Left kidney (tissue), 8 donors: ENCODE measurements at places on chromosomes 3 and 15.

DNA sequence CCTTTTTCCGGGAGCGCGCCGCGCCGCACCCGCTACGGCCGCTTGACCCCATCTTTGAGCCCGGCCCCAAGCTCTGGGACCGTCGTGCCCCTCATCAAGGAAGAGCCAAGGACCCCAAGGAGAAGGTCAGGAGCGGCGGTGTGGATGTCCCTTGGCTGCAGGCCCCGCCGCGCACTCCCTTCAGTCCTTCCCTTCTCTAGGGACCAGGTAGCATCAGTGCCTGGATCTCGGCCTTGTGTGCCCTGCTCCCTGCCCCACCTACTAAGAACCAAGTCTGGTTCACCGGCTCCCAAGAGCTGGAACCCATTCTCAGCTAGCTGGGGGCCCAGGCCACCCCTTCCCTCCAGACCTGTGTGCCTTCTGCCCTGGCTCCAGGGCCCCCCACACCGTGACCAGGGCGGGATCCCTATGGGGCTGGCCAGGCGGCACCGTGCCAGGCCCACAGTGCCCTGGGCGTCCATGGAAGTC lies 69.3 kb upstream of the CGNL1 start:
- no peak for DNase-seq

DNA sequence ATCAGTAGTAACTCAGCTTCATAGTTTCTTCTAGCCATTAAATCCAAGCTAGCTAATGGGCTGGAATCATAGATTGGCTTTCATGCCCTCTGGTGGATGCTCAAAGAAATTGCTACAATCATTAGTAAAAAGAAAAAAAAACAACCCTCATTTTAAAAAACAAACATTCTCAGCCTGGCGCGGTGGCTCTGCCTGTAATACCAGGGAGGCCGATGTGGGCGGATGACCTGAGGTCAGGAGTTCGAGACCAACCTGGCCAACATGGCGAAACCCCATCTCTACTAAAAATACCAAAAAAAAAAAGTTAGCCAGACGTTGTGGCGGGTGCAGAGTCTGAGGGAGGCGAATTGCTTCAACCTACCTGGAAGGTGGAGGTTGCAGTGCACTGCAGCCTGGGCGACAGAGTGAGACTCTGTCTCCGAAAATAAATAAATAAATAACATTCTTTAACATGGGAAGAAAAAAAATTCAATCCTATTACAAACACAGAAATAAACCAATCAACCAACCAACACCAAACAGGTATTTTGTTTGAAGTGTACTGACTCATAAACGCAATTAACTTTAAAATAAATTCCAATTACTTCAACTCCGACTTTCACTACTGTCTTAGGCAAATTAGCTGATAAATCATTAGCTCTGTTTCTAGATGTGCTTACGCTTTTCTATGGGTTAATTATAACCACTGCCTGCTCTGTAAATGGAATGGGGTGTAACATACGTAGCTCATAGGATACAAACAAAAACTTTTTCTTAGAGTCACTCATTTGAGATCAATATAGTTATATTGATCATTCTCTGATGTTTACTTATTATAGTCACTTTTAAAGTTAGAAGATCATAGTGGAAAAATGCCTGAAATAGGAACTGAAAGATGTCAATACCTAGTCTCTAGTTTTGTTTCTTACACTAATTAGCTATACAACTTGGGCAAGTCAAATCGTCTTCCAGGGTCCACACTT lies 24.9 kb downstream of the TMEM207 start:
- DNase-seq = peak; percentile 56

- no peak for DNase-seq
Observed at GRCh38 chr3:153958635-153959595, 162.3 kb upstream of the ARHGEF26 start.

DNA sequence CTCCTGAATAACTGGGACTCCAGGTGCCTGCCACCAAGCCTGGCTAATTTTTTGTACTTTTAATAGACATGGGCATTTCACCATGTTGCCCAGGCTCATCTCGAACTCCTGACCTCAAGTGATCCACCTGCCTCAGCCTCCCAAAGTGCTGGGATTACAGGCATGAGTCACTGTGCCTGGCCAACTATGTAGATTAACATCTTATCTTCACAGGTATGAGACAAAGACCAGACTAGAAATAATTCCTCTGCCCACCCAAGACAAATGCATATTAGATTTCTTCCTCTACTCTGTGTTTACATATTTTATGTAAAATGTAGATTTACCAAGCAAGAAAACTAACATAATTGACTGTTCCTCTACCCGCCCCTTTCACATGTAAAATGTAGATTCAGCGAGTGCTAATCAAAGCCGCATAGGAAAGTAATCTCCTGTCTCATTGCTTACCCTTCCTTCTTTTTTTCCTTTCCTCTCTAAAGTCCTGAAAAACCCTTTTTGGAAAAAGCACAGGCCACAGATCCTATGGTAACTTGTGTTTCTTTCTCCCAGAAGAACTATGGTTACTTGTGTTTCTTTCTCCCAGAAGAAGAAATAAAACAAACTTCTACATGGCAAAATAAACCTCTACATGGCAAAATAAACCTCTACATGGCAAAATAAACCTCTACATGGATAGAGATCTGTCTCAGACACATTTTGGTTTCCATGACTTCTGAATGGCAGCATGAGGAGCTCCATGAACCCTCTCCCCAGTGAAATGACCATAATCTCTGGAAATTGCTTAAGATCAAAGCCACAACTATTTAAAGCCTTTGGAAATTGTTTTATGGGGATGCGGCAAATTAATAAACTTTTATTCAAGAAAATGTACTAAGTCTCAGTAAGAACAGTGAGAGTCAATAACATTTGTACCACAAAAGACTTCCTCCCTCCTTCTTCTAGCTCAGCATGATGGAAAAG lies 9.1 kb upstream of the ABHD2 start:
- DNase-seq = no peak

- no peak for DNase-seq
Observed at GRCh38 chr15:78640527-78641101, 396 bp downstream of the CHRNB4 start.

GRCh38 chr15:26595611-26596010 lies 177.3 kb downstream of the GABRB3 start:
- peak; percentile 17 for DNase-seq

DNA sequence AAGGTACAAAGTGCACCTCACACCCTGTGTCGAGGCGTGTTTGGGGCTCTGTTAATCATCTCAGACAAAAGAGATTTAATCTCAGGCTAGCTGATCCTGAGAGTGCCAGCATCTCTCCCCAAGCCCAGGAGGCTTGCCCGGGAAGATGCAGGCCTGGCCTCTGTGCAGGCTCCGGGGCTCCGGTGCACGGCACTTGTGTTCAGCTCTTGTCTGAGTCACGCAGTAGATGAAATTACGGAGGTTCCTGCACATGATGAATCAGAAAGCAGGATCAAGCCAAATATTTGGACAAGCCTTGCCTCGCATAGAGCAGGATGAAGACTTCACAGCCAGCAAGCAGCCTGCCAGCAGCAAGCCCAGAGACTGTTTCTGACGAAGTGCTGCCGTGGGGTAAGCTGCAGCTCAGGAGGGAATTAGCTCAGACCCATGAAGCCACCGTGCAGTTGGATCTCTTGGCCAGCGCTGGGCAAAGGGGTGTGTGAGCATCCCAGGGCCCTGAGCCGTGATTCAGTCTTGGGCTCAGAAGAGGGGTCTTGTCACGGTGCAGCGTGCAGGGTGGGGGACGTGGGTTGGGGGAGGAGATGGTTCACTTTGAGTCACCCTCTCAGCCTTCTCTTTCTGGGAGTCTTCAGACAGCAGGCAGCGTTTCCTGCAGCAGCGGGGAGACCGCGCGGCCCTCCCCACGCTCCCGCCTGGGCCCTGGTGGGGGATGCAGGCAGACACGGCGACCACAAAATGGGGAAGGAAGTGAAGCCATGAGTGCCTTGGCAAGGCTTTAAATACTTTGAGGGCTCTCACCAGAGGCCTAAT lies 89.2 kb upstream of the MEF2A start:
- no peak for DNase-seq

DNA sequence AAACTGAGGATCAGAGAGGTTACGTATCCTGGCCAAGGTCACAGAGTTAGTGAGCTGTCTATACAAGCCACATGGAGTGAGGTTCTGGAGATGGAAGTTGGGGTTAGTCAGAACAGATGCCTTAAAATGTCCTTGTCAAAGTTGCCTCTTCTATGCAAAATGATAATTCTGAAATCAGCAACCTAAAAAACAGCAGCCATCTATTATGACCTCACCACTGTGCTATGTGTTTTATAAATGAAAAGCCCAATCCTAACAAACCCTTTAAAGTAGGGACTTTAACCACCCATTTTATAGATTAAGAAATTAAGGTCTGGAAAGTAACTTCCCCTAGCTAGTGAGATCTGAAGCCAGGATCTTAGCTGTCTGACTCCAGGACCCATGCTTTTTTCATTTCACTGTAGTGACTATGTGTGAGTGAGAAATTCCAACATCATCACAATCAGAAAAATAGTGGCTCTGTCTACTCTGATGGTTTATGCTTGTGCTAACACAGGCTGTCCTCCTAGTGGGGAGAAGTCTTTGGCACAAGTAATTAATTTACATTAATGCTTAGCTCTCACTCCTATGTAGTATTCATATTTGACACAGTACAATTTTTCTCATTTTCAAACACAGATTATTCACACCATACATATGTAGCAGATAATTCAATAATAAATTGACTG lies 143.6 kb downstream of the ANO10 start:
- no peak for DNase-seq

- no peak for DNase-seq
Observed at GRCh38 chr3:52233968-52234367, 5.0 kb downstream of the TWF2 start.

- DNase-seq = no peak
Observed at GRCh38 chr3:364287-364686, 167.7 kb downstream of the CHL1 start.

- DNase-seq = no peak
Observed at GRCh38 chr15:91891101-91891500, 37.6 kb downstream of the SLCO3A1 start.

- no peak for DNase-seq
Observed at GRCh38 chr15:92012368-92012629, 158.8 kb downstream of the SLCO3A1 start.

GRCh38 chr3:180265551-180265950 lies 228.8 kb upstream of the PEX5L start:
- no peak for DNase-seq

DNA sequence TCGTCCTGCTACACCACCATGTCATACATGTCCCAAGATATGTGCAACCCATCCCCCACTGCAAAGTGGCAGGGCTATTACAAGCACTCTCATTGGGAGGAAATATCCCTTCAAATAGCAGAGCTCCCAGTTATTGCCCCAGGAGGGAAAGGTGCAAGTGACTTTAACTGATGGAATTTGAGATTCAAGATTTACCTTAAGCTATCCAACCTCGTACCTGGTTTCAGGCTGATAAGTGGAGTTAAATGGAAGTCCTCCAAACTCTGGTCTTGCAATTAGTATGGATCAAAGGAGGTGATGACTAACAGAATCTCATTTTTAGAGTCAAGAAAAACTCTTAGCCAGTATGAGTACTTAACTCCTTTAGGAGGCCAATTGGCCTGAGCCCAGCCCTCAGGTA lies 2.1 kb downstream of the SLCO2A1 start:
- no peak for DNase-seq

DNA sequence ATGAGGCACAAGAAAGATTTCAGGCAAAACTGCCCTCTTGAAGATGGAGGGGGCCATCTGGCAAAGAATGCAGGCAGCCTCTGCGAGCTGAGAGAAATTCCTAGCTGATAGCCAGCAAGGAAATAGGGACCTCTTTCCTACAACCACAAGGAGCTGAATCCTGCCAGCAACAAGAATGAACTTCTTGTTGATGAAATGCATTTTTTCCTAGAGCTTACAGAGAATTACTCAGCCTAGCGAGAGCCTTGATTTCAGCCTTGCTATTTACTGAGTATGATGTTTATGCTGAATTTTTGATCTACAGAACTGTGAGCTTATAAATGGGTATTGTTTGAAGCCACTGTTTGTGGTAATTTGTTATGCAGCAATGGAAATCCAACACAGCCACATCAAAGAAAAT lies 148.5 kb upstream of the NAALADL2 start:
- DNase-seq = no peak

- DNase-seq = no peak
Observed at GRCh38 chr3:135100366-135100765, 305.3 kb downstream of the EPHB1 start.

- DNase-seq = no peak
Observed at GRCh38 chr3:114274929-114275328, 18.9 kb upstream of the TIGIT start.

DNA sequence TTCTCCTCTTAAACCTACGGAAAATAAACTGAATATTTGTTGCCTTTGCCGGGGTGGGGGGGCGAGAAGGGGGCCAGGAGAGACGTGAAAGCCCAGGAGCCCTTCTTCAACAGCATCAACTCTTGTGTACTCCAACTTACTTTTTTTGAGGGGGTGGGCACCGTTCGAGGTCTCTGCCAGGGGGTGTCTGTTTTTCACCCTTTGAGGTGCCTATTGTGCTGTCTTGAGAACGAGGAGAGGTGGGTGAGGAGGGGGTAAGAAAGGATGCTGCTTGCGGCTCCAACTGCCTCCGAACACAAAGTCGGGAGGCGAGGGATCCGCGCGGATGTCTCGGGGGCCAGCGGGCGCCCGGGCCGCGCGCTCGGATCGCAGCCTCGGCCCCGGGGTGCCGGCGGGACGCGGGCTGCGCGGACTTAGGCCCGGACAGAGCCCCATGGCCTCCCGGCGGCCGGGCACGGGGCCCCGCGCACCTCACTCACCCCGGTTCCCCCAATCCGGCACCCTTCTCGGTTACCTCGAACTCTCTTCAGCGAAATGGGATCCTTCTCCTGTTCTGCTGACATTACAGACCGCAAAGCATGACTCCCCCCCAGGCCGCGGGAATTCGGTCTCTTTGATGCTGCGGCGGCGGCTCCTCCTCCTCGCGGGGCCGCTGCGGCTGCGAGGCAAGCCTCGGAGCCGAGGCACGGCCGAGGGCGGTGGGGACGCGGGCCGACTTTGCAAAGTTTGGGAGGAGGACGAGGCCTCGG lies 650 bp downstream of the PYGO1 start:
- DNase-seq = peak; percentile 50

DNA sequence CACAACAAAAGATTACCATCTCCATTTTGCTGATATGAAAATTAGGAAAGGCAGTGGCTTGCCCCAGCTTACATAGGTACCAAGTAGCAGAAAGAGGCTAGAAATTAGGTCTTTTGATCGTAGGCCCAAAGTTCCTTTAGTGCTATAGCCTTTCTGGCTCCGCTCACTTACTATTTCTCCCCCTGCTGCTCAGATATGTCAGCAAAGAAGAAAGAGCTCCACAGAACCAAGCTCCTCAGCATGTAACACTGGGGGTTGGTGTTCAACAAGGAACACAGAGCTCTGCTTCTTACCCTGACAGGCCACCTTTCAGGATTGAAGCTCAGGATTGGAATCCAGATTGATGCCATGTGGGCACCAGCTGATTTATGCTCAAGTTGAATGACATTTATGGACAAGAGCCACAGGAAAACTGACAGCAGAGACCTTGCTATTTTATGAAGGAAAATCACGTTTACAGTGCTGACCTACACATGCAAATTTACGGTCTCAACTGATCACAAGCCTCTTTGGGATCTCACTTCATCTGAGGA lies 6.1 kb upstream of the IL12A start:
- no peak for DNase-seq
